CD4-positive, alpha-beta T cell treated with Interleukin-6 at 100 ng/mL for 8 hours (primary cell): ENCODE measurements at places on chromosomes 6 and 20.

GRCh38 chr6:159984268-159984786 is 15.4 kb downstream of the IGF2R start:
- no peak for DNase-seq

- no peak for DNase-seq
Measured at GRCh38 chr6:23154159-23154558, 584.8 kb downstream of the HDGFL1 start.

- DNase-seq: peak; percentile 63
Measured at GRCh38 chr6:41733707-41734665, 1.4 kb downstream of the TFEB start.

DNA sequence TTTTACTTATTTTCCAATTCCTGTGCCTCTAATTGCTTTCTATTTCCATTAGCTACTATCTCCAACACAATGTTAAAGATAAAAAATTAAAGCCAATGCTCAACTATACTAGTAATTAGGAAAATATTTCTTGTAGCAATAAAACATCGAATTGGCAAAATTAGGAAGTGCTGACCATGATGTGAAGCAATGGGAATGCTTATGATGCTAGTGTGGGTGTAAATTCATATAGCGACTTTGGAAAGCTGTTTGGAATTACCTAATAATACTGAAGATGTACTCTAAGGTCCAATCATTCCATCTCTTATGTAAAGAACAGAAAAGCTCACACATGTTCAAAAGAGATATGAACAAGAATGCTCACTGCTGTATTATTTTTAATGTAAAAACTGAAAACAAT is 78.2 kb downstream of the UBE3D start:
- DNase-seq: no peak

- DNase-seq: no peak
Measured at GRCh38 chr6:150775415-150776203, 89.9 kb upstream of the MTHFD1L start.

DNA sequence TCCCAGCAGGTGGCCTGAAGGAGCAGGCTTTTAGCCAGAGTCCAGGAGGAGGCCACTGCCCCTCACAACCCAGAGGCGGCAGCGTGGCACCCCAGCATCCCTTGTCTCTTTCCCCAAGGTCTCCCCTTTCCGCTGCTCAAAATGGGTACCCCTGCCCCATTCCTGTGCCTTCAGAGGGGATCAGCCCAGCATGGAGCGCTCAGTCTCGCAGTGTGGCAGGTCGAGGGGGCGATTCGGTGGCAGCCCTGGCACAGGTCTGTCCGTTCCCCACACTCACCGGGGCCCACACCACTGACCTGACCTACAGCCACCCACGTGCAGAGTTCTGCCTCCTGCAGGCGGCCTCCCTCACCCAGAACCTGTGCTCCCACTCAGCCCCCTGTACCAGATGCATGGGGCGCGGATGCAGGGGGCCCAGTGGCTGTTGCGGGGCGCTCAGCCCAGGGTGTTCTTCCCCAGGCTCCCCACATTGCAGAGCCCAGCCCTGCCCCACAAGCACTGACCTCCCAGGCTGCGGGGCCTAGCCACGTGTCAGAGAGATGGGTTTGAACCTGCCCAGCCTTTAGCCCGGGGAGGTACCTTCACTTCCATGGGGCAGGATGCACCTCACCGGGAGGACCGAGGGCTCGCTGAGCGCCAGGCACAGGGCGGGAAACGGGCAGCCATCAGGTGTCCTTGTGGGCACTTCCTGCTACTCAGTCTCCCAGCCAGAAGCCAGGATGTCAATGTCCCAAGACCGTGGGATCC is 41.8 kb downstream of the DSTN start:
- no peak for DNase-seq

DNA sequence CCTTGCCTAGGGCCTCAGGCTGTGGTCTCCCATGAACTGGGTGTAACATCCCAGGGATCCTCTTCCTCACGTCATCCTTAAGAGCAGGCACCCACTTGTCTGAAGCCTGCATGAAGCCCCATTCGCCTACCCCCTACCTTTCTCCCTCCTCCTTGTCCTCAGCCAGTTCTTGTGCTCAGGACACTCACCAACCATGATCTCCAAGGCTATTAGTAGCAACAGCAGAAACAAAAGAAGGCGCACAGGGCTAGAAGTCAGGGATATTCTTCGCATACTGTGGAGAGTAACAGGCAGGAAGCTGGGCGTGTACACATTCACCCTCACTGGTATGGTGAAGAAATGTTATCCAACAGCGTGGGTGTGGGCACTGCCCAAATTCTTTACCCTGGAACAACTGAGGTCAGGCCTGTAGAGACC is 7.3 kb downstream of the RAET1E start:
- DNase-seq: no peak

DNA sequence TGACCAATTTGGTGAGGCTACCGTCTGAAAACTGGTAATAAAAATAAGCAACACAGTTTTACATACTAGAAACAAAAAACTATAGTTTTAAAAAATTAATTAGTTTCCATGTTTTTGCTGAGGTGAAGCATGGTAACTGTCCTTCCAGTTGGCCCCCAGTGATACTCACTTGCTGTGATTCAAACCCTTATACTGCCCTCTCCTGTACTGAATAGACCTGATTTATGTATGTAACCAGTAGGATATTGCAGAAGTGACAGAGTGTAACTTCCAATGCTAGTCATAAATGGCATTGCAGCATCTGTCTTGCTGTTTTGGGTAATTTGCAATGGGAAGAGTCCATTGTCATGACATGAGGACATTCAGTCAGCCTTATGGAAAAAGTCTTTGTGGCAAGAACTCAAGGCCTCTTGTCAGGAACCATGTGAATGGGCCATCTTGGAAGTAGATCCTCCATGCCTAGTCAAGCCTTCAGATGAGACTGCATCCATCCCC is 8.9 kb upstream of the CHD6 start:
- DNase-seq: no peak

DNA sequence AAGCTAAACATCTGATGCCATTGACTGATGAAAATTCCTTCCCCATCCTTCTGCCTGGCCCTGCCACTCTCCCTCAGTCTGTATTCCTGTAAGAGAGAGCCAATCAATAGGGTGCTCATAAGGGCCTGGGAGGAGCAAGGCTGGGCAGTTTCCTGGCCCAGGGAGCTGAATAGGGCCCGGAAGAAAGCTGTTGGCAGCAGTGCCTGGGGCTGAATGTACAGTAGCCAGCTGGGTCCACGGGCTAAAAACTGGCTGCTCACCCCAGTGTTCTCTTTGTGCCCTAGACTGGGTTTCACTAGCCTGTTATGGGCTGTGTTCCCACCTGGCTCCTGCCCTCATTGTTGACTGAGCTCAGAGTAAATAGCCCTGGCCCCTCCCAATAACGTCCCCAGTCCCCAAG is 1.7 kb upstream of the WFDC2 start:
- DNase-seq: no peak

GRCh38 chr20:36159833-36160232 is 5.3 kb downstream of the EPB41L1 start:
- no peak for DNase-seq

DNA sequence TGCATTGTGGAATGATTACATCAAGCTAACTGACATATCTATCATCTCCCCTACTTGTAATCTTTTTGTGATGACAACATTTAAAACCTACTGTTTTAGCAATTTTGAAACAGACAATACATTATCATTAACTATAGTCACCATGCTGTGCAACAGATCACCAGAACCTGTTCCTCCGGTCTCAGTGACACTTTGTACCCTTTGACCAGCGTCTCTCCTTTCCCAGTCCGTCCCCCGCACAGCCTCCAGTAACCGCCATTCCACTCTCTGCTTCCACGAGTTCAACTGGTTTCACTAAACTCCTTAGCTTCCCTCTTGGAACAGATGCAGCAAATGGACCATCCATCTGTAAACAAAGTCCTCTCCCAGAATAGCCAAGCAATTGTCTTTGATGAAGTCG is 21.8 kb downstream of the LRP11 start:
- no peak for DNase-seq

DNA sequence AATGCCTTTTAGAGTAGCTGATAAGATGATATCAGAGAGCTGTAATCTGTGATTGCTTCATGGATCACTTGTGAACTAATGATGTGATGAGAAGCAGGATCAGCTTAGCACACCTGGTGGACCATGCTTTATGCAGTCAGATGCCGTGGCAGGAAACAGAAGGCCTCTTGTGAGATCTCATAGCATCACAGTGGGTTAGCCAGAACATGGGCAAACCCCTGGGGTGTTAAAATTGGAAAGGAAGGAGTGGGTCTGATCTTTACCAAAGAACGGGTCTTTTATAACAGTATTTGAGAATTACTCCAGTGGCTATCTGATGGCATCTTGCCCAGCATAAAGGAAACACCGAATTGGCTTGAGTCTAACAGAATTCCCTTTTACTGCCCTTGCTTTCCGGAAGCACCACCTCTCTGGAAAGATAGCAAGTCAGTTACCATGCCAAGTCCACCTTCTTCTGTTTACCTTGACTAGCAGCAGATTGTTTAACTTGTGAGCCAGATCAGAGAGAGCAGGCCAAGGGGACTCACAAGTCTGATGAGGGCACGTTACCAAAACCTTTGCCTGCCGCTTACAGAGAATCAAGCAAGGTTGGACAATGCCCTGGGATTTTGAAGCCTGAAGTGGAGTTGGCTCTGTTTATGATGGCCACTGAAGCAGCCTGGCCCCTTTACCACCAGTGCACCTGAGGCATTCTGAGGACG is 20.9 kb upstream of the SRF start:
- DNase-seq: no peak

- DNase-seq: no peak
Measured at GRCh38 chr6:76472858-76473257, 400.4 kb upstream of the IMPG1 start.

GRCh38 chr6:149043476-149044130 is 273.9 kb upstream of the TAB2 start:
- DNase-seq: no peak

- no peak for DNase-seq
Measured at GRCh38 chr20:59010995-59011873, 4.2 kb upstream of the CTSZ start.

- DNase-seq: no peak
Measured at GRCh38 chr6:21732731-21733130, 139.2 kb downstream of the SOX4 start.

DNA sequence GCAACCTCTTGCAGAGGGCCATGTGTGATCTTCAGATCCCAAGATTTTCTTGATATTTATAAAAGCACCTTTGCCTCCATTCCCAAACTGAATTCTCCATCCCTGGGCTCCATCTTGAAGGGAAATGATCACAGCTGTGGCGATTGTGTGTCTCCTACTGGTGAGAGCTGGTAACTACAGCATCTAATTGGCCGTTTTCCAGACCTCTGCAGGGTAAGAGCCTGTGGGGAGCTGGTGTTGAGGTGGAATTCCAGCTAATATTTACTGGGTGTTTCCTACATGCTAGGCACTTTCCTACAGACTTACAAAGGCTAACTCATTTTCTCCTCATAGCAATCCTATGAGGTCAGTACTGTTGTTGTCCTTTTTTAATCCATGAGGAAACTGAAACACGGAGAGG is 59.2 kb upstream of the FNDC1 start:
- DNase-seq: peak; percentile 35

DNA sequence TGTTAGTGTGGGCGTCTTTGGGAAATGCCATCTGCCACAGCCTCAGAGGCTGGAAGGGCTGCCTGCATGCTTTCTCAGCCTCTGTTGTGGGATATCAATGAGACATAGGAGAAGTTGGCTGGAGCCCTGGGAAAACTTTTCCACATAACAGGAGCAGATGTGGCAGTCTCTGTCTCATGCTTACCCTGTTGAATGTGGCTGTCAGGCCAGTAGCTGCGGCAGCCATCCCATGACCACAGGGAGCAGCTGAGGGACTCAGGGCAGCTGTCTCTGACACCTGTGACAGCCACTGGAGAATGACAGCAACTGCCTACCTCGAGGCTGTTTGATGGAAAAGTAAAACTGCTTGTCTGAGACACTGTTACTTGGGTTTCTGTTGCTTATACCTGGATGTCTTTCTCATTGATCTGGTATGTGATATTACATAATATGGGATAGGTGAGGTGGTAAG is 64.4 kb downstream of the TULP4 start:
- no peak for DNase-seq

DNA sequence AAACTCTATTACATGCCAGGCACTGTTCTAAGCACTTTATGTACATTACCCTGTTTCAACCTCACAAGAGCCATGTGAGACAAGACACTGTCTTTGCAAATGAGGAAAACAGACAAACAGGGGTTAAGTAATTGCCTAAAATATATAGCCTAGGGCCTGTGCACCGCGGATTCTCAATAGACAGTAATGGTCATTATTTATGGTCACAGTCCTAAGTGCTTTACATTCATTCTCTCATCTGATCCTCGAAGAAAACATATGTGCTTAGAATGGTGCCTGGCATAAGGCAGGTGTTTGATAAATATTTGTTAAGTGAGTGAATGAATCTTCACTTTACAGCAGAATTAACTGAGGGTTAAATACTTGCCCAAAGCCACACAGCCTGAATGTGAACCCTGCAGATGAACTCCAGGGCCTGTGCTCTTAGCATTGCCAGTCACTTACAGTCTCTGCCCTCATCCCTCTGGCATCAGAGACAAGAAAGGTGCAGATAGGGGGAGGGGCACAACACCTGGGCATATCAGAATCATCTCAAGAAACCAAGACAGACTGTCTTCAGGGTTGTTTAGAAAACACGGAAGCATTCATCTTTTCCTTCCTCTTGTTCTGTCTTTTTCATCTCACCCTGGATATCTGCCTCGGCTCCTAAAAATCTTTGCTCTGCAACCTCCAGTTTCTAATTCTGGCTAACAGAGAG is 92.8 kb upstream of the SASH1 start:
- no peak for DNase-seq

GRCh38 chr20:32589256-32589655 is 4.1 kb upstream of the NOL4L start:
- DNase-seq: no peak

DNA sequence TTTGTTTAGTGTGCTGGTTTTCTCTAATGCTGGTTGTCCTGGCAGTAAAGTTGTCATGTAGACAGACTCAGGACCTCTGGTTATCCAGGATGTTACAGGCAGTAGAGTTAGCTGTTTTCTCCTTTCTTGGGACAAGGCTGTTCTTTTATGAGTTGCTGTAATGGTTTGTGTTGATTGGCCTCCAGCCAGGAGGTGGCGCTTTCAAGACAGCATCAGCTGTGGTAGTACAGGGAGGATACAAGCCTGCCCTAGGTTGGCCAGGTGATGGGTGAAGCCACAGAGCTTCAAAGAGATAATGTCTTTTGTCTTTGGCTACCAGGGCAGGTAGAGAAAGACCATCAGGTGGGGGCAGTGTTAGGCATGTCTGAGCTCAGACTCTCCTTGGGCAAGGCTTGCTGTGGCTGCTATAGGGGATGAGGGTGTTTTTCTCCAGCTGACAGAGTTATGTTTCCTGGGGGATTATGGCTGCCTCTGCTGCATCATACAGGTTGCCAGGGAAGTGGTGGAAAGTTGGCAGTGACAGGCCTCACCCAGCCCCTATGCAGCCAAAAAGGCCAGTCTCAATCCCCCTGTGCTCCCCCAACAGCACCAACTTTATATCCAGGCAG is 127.2 kb upstream of the TAB2 start:
- peak; percentile 54 for DNase-seq

- no peak for DNase-seq
Measured at GRCh38 chr6:44190715-44191114, 26.0 kb upstream of the MYMX start.

DNA sequence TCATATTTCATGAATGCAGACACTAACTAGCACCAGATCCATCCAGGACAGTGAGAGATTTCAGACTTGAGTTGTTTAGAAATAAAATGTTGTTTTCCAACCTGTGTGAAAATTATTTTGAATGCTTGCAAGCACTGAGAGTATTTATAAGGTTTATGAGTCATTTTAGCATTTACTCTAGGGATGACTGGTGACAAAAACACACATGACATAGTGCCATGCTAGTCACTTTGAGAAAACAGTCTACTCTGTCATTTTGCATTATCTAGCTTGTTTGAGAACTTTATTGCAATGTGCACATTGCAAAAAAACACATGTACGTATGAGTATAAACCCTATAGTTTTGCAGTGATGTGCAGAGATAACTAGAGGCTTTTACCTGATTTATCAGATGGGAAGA is 456.6 kb downstream of the LMBRD1 start:
- DNase-seq: no peak
